HFFc6 (cell line): ENCODE measurements at places on chromosomes 4 and X.

DNA sequence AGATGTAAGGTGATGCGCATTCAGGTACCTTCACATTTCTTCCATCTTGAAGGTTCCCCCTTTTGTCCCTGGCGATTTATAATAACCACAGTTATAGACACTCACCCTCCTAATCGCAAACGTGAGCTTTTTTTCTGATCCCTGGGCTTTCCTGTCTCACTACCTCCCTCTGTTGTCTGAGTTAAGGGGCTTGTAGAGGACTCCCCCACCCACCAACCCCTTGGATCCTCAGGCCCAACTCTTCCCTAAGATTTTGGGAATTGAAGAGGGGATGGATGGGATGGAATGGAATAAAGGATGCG lies 1.4 kb downstream of the CNKSR2 start:
- no peak for DNase-seq

DNA sequence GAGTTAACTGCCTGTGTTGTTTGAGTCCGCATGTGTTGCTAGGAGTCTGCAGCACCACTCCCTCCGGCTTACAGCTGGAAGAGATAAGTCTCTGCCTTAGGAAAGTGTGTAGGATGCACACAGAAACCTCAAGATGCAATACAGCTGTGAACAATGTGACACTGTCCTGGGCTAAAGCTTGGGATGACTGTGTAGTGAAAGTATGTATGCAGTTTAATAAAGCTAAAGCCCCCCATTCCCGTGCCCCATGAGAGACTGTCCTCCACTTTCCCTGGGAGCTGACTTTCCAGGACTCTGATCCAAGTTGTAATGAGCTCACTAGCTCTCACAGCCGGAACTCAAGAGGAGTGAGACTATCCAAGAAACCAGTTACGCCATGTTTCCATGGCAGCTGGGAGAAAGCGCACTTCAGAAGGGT lies 156.6 kb upstream of the FTHL17 start:
- DNase-seq = peak; percentile 37

GRCh38 chr4:138192113-138192512 lies 50.0 kb downstream of the SLC7A11 start:
- DNase-seq = peak; percentile 24

DNA sequence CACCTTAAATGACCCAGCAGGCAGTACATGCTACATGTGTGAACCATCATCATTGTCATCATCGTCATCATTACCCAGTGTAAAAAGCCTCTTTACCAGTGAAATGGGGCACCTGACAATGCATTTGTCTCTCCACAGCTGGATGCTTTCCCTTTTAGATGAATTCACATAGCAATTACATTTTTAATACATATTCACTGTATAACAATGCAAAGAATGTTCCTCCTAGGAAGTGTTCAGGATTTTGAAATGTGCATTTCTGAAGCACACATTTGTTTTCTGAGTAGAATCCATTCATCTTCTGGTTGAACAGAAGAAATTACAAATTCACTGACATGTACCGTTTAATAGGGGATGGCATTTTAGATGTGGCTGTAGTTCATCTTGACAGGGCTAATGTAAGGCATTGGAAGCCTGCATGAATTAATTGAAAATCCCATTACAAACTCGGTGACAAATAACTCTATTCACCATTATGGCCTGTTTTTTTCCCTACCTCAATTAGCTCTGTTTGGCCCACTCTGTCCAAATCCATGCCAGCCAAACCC lies 111.1 kb downstream of the SH3RF1 start:
- peak; percentile 45 for DNase-seq

GRCh38 chr4:159563257-159563656 lies 460.4 kb downstream of the RAPGEF2 start:
- no peak for DNase-seq

DNA sequence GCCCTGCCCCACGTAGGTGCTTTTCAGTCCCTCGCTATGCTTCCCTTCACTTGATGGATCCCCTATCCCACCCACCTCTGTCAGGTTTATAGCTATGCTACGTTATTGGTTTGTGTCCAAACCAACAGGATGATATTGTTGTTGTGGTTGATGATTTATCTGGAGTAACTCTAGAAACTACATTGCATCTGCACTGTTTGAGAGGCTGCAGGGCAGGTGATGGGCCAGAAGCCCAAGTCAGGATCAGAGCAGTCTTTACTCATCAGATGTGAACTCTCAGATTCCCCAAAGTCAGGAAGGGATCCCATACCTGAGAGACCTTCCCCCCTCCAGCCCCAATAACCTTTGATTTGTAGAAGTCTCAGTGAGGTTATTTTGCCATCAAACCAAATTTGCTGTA lies 34.7 kb downstream of the ARX start:
- no peak for DNase-seq
